Right ventricle myocardium inferior (tissue), 1 donor: ENCODE measurements at places on chromosomes 13 and 19. TPM values are rescaled to one million over a fixed set of nuclear protein-coding genes. Genes with fewer than 3 reads are reported as not detected.

The GPR12 gene
- 0.19 TPM for total RNA-seq

The CEBPA gene
- 4.9 TPM for total RNA-seq

The KLF1 gene
- total RNA-seq = not detected

The RPS15 gene
- total RNA-seq = 695 TPM

The C19orf85 gene
- not detected for total RNA-seq

The CEACAM7 gene
- not detected for total RNA-seq

The BST2 gene
- 54.5 TPM for total RNA-seq

The CALR gene
- total RNA-seq = 496 TPM

The LGI4 gene
- total RNA-seq = 10.0 TPM

The LRRC8E gene
- total RNA-seq = 2.5 TPM

The LGALS7 gene
- total RNA-seq = not detected

The ZNF730 gene
- total RNA-seq = 0.11 TPM

The NXNL1 gene
- not detected for total RNA-seq

The ZDHHC20 gene
- 14.6 TPM for total RNA-seq

The SMAD9 gene
- total RNA-seq = 1.9 TPM

The SLC6A16 gene
- 0.92 TPM for total RNA-seq

The SAFB2 gene
- total RNA-seq = 43.7 TPM
